ENCODE measurements at places on chromosomes 5 and 9.

GRCh38 chr5:125207856-125208255 is 461.4 kb upstream of the ZNF608 start:
- DNase-seq = no peak

GRCh38 chr9:8282535-8282934 is 483.0 kb upstream of the DMAC1 start:
- DNase-seq = no peak

GRCh38 chr5:129387944-129388343 is 72.2 kb upstream of the ADAMTS19 start:
- no peak for DNase-seq

DNA sequence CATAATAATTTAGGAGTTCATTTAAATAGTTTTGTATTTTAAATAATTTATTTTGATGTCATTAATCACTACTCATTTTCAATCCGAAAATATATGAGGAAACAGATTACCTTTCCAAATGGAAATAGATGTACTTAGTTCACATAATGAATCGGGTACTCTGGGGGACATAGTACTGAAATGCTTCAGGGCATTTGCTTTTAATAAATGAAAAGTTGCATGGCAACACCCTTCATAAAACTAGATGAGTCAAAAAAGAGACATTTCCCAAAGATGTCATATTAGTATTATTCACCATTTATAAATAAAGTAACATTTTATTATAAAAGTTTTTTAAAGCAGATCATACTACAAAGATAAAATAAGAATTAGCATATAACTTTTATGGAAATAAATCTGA is 177.8 kb downstream of the MCTP1 start:
- no peak for DNase-seq

DNA sequence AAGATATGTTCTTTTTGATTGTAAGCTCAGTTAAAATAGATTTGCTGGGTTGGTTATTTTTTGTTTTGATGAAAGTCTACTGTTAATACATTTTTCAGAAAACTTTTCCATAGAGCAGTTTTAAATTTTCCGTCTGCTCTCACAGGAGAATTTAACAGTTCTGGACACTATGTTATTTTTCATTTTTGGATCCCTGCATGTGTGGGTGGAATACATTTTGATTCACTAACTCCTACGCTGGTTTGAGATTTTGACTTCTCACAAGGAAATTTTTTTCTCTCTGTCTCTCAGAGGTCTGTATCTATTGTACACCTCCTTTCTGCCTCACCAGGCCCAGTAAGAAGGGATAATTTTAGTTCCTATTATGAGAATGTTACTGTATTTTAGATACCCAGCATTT is 502.4 kb downstream of the CDH10 start:
- no peak for DNase-seq

- no peak for DNase-seq
Observed at GRCh38 chr5:134432677-134433359, 21.1 kb upstream of the CDKN2AIPNL start.

DNA sequence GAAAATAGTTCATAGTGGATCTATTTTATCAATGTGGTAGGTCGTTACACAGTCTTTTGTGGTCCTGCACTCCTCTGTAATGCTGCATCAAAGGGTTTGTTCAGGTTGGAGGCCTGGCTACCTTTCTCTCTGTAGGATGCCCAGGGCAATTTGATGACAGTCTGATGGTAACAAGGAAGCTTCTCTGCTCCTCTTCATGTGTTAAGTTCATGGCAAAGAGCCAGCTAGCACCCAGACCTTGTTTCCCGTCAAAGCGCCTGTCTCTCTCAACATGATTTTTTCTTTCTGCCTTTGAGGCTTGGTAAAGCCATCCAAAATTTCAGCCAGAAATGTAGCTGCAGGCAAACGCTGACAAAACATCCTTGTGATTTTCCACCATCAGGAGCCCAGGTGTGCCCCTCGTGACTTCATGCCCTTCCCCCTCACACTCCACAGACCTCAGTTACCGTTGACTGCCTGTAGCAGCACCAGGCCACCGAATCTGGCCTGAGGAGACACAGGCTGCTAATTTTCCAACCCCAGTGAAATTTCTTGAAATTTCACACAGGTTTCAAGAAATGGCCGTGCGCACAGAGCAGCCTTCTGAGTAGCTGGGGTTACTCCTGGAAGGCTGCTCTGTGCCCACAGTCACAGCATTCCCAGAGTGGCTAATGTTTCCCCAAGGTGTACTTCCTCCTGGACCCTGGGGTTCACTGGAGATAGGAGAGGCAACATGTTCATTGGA is 292.7 kb downstream of the CWC27 start:
- no peak for DNase-seq

DNA sequence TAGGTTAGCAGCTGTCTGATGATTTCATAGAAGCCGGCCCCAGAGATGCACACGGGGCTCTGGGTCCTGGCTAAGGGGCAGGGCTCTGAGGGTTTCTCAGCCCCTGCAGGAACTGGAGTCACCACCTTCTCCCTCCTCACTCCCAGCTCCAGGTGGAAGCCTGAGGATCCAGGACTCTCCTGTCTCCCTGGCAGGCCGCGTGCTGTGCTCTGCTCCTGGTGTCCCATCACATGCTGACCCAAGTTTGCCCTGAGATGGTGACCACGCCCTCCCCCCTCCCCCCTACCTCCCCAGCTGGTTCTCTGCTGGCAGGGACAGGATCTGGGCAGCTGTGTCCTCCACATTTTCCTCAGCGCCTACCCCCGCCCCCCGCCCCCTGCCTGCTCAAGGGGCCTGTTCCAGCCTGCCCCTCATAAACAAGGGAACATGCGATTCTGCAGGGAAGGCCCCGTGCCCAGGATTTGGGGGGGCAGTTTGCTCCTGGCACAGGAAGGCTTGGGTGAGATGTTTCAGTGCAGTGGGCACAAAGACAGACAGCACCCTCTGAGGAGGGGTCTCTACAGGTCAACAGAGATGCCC is 87.4 kb downstream of the PSD2 start:
- DNase-seq = no peak

DNA sequence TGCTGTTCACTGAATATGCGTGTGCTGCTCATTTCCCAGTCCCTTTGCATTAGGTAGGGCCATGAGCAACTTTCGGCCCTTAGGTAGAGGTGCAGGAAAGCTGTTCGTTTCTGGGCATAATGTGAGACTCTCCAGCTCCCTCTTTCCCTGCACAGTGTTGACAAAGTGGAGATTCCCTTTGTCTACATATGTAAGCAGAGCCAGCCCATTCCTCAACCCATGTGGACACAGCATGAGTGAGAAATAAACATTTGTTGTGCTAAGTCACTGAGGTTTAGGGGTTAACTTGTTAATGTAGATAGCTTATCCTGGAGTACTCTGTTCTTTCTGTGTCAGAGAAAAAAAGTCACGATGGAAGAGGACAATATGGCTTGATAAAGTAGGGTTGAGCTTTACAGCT is 343.8 kb downstream of the PSAT1 start:
- DNase-seq = no peak

GRCh38 chr5:168135897-168136296 is 155.5 kb upstream of the WWC1 start:
- DNase-seq = no peak

GRCh38 chr9:4301296-4301695 is 1.4 kb upstream of the GLIS3 start:
- no peak for DNase-seq

DNA sequence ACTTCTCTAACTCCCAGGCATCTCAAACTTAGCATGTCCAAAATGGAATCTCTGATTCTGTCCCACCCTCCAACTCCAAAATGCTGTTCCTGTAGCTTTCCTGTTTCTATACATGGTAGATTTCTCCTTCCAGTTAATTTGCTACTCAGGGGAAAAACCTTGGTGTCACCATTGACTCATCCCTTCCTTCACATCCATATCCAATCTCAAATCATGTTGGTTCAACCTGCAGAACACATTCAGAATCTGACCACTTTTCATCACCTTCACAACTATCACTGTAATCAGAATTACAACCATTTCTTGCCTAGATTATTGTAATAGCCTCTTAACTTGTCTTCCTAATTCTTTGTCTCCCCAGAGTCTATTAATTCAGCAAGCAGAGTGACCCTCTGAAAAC is 10.8 kb downstream of the RIOK2 start:
- no peak for DNase-seq

DNA sequence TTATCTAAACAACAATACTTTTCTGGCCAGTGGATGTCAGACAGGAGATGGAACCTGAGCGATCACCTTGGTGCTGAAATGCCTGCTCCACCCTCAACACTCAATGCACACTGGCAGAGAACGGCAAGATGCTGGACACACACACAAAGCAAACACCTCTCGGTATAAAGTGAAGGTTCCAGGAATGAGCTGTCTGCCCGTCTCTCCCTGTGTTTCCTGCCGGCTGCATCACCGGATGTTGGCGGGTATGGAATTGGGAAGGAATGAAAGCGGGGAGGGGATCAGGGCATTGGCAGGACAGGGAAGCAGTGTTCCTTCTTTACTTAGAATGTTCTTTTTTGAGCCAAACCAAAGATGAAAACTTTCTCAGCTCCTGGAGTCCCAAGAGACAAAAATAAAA is 59.2 kb downstream of the MED10 start:
- no peak for DNase-seq

GRCh38 chr9:38000332-38000731 is 68.7 kb downstream of the SHB start:
- DNase-seq = no peak

- DNase-seq = no peak
Observed at GRCh38 chr5:151086905-151087360, 6.1 kb upstream of the TNIP1 start.

DNA sequence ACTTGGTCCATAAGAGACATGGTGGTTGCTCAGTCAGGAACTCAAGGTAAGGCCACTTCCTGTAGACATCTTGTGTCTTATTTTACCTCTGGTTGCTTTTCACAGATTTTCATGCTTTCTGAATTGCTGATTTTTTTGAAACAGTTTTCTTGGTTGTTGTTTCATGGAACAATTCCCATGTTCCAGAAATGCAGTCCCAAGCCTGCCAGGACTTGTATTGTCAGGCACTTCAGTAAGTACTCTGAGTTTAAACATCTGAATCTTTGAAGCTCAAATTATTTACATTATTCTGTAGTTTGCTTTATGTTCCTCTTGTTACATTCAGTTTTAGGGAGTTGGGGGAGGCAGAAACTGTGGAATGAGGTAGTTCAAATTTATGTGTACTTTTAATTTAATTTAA is 290.2 kb downstream of the DMRT2 start:
- DNase-seq = no peak

DNA sequence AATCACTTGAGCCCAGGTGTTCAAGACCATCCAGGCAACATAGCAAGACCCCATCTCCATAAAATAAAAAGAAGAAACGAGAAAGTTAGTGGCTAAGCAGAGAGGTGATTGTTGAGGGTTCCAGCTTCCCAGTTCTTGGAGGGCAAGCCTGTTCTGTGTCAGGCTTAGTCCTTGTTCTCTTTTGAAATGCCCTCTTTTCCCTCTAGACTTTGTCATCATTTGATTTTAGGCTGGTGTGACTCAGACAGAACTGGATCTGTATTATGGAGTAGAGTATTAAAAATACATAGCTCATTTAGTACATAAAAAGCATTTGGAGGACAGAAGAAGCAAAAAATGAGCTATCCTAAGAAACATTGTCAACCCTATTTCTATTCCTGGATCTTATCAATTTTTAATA is 159.4 kb downstream of the CD180 start:
- DNase-seq = no peak

DNA sequence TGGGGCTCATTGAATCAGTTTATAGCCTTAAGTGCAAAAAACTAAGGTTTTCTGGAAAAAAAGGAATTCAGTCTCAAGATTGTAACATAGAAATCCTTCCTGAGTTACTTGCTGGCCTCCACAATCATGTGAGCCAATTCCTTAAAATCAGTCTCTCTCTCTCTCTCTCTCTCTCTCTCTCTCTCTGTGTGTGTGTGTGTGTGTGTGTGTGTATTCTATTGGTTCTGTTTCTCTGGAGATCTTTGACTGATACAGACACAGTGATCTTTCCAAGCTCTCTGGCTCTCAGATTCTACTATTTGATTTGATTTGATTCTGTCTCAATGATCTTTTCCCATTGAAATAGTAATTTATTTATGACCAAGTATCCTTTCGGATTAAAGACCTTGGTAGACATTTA is 74.6 kb downstream of the CFAP95 start:
- DNase-seq = no peak

DNA sequence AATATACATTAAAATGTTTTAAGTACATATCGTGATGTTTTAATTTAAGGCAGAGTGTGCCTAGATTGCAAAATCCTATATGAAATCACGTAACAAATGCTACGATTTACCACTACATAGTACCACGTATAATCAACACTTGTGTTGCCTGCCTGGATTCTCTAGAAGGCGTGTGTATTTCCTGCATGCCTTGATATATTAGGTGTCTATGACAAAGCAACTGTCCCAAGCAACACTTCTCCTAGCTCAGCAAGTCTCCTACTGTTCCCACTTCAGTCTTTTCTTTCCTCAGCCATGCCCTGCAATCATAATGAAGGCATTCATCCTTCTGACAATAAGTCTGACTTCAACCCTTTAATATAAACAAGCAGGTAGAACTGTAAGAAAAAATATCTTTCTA is 89.6 kb downstream of the PTPRD start:
- DNase-seq = no peak

GRCh38 chr9:89629081-89629976 is 24.5 kb downstream of the GADD45G start:
- no peak for DNase-seq

GRCh38 chr5:74787424-74787823 is 20.4 kb downstream of the NSA2 start:
- DNase-seq = no peak

DNA sequence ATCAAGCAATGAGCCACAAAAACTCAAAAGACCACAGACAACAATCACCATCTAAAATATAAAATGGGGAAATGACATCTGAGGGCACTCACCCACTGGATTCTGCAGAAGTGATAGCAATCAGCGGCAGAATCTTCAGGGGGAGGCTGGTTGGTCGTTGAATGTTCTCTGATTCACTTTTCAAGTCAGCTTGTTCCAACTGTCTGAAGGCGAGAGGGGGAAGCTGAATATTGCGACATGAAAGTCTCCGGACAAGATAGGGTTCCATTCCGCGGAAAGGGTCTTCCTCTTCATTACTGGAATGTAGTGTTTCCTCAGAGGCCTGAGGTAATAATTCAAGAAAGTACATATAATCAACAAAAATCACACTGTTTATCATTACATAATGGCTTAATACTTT is 94.9 kb upstream of the PDE4D start:
- no peak for DNase-seq

DNA sequence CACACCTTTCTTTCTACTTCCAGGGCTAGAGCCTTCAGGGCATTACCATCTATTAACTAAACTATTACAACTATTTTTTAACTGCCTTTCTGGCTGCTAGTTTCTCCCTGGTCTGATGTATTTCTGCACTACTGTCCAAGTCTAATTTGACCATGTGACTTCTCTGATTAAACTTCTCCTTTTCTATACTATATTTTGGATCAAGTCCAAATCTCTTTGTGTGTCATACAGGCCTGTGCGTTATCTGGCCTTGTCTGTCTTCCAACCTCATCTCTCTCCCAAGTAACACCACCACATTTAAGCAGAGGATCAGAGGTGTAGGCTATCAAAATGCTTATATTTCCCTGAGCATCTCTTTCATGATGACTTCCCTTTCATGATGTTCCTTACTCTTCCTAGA is 47.2 kb upstream of the OR13F1 start:
- no peak for DNase-seq

GRCh38 chr5:29276371-29276770 is 1917.1 kb upstream of the CDH6 start:
- DNase-seq = no peak

GRCh38 chr9:71108937-71109336 is 12.5 kb downstream of the TRPM3 start:
- DNase-seq = peak; percentile 30

Measured in SK-N-DZ (cell line).